ENCODE measurements at places on chromosomes 3 and 15.

- DNase-seq, result no peak
Measured at GRCh38 chr3:88211096-88211890, 61.5 kb downstream of the C3orf38 start.

- DNase-seq, result no peak
Measured at GRCh38 chr3:184733181-184733580, 21.3 kb upstream of the MAGEF1 start.

DNA sequence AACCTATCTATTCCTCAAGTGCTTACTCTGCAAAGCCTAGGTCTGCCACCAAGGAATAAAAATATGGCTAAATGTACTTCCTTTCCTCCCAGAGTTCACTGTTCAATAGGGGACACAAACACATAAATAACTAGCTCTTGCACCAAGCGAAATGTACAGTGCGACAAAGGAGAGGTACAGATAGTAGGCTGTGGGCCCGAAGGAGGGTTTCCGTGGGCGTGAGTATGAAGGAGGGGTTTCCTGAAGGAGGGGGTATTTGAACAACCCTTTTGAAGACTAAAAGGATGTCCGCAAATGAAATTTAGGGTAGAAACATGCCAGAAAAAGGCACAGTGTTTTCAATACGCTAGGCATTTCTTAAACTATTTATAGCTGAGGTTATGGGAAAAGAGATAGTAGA, 207.9 kb downstream of the LPP start:
- DNase-seq, result no peak

DNA sequence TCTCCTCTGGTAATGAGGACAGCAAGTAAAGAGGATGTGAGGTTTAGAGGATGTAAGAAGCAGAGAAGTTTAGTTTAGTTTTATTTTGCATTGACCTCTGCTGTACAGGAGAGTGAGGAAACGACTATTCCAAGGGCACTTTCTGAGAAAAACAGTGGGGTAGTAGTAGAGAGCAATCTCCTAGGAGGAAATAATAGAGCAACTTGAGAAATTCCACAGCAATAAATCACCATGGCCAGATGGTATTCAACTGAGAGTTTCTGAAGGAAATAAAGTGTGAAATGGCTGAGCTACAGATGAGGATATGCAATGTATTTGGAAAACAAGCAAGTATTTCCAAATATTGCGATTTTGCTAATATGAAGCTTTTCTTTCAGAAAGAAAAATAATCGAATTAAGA, 118.9 kb downstream of the DPH6 start:
- DNase-seq, result peak; percentile 89

DNA sequence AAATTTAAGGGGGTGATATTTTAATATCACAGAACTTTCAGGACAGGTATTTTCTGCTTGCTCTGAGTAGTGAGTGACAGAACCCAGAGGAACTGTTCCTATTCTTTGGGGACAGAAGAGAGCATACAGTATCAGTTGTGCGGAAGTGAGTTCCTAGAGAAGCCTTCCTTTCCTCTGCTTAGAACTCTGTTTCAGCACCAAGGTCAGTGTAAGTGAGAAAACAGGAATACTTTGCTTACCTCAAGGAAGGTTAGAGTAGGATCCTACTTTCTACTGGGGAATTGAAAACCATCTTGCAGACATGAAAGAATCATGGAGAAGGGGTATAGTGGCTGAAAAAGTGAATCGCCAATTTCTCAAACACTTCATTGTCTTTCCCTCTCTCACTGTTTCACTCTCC, 542.4 kb downstream of the SQOR start:
- DNase-seq, result no peak

DNA sequence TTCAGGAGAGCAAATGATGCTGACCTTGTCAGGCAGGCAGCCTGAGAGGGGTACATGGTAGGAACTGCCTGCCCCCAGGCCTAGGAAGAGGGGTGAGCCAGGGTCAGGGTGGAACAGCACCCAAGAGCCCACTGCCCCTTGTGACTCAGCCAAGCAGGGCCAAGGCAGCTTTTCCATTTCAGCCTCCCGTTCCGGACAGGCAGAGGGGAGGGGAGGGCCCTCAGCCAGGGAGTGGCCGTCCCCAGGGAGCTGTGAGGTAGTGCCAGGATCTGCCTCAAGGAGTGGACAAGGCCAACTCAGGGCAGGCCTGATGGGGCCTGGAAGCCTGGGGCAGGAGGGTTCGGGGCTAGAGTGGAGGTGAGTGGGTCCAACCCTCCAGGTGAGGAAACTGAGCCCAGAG, 5.1 kb upstream of the ANKRD63 start:
- no peak for DNase-seq

- DNase-seq, result no peak
Measured at GRCh38 chr3:115930168-115930567, 306.9 kb downstream of the GAP43 start.

- DNase-seq, result no peak
Measured at GRCh38 chr3:10762116-10762515, 53.9 kb upstream of the SLC6A11 start.

DNA sequence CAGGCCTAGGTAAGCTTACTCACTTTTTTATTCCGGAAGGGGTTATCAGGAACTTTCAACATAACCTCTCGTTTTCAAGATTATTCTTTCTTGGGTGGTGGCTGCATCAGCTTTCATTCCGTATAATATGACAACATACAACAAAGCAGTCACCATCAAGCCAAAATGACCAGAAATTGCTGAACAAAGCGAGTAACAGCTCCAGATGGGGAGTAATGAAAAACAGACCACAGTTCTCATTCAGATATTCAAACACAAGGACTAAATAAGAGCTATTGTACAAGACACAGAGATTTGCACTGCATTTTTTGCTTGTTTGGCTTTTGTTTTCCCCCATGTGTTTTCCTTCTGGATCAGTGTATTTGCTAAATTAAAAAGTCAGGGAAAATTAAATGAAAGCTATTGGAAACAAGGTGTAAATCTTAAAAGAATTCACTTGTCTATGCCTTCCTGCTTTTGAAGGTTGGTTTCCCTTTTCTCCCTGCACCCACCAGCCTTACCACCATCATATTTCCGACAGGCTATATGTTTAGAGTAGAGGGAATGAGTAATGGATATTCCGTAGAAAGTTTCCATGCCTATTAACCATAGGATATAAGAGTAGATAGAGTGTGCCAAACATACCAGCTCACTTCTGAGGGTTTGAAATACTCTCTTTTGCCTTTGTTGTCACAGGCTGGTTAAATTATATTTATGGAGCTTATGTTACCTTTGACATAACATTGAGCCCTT, 213.6 kb downstream of the RBMS3 start:
- DNase-seq, result peak; percentile 93

- no peak for DNase-seq
Measured at GRCh38 chr3:196629228-196629627, 10.3 kb upstream of the NRROS start.

DNA sequence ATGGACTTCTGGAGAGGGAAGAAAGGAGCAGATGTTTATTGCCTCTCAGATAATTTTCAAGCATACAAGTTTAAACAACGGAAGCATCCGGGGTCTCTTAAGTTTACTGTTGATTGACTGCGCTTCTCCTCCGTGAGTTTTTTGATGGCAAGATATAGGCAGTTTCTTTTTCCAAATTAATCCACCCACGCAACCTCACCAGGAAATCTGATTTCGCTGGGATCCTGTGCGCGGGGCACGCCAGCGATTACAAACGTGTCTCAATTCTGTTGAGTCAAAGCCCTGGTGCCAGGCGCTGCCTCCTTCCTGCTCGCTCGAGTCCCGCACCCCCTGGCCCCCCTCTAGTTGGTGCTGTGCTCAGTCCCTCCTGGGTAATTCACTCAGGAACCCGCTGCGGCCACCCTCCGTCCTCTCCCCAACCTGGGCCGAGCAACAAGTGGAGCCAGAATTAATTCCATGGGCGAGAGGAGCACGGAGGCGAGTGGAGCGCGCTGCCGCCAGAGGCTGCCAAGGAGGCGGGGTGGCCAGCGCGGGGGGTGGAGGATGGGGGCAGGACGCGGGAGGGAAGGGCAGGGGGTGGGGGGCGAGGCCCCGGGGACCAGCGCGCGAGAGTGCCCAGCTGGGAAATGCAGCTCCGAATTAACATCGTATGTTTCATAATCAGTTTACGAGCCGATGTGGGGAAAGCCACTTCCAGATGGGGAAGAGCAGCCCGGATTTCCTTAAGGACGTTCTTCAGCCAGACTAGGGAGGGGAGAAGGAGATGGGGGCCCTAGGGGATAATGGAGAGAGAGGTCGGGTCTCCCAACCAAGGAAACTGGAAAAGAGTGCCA, 6.0 kb downstream of the WNT5A start:
- peak; percentile 94 for DNase-seq

DNA sequence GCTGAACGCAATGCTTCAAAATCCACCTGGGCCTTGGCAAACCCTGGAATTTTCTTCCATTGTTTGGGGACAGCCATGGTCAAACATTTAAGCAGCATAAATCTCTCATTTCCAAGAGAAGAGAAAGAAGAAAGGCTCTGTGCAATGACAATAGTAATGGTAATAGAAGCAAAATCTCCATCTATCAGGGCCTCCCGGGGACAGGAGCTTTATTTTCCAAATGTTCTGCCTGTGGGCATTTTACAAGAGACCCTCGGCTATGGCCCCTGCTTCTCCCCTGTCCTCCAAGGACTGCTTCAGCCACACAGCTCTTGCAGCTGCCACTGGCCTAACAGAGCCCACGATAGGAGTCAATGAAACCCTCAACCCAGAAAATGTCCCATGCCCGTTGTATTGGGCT, 12.7 kb upstream of the FAM240A start:
- DNase-seq, result no peak

DNA sequence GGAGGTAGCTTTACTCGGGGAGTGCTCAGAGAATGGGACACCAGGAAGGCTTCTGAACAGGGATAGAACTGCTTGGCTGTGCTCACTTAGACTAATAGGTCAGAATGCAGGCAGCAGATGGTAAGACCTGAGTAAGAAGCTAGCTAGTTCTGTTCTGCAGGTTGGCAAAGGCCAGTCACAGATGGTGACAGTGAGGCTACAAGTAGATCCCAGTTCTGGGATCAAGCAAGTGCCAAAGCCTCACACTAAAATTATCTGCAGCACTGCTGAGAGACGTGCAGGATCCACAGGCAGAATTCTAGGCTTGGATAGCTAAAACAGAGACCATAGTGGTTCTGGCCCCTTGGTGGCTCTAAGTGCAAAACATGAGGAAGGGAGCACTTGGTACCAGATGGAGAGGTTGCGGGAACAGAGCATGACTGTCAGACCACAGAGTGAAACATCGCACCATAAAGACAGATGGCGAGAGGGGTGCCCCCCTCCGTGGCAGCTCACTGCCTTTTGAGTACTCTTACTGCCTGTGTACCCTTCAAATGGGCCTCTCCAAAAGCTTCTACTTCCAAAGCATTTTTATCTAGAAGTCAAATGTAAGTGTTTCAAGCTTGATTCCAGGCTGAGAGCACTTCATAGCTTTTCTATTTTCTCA, 3.6 kb upstream of the GLCE start:
- no peak for DNase-seq

- DNase-seq, result no peak
Measured at GRCh38 chr3:105594219-105594618, 227.5 kb downstream of the ALCAM start.

- peak; percentile 65 for DNase-seq
Measured at GRCh38 chr15:98734466-98735199, 86.3 kb downstream of the IGF1R start.

- no peak for DNase-seq
Measured at GRCh38 chr3:114272271-114272670, 21.6 kb upstream of the TIGIT start.

- DNase-seq, result no peak
Measured at GRCh38 chr3:42668413-42668760, 14.9 kb downstream of the ZBTB47 start.

GRCh38 chr3:23837691-23838090, 31.9 kb downstream of the UBE2E1 start:
- DNase-seq, result no peak

GRCh38 chr3:64651741-64652241, 36.0 kb downstream of the ADAMTS9 start:
- peak; percentile 80 for DNase-seq

DNA sequence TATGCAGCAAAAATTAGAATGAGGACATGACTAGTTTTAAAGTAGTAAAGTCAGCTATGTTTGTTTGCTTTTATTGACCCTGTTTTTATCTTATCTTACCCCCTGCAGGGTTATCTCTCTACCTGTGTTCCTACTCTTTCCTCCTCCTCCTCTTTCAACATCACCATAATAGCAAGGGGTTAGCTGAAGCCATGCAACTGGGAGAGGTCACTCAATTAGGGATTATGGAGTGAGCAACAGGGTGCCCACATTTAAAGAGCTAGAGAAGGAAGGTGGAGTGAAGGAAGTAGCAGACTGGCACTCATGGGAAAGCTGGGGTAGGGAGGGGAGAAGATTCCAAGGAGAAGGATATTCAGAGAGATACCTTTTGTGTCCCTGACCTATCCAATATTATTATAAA, 125.9 kb downstream of the LRTM1 start:
- DNase-seq, result no peak

DNA sequence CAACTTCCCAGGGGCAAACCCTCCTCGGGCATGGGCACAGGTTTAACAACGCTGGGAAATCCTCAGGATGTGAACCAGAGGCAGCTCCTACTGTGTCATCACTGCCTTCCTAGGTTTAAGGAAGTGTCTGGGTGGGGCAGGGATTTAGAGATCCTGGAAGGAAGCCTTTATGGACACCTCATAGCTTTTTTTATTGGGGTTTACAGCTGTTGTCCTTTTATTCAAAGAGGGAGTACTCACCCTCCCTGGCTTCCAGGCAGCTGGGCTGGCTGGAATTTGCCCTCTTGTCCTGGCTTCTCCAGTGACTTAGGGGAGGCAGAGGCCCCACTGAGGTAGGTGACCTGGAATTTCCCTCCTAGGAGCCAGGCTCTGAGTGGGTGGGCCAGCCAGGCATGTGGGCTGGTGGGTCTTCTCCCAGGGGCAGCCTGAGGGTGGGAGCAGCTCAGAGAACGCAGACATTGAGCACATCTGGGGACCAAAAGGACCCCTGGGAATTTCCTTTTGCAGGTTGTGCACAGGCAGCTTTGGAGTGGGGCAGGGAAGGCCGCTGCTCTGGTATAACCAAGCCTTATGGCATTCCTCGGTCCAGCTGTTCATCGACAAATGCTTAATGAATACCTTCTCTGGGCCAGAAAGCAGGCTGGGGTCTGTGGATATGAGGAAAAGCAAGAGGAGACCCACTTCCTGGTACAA, 13.5 kb upstream of the FAM3D start:
- no peak for DNase-seq

GRCh38 chr3:25532431-25533162, 104.5 kb downstream of the RARB start:
- DNase-seq, result no peak

GRCh38 chr3:40585381-40586016, 60.7 kb downstream of the ZNF621 start:
- DNase-seq, result no peak

GRCh38 chr15:74869372-74869725, 3.8 kb downstream of the SCAMP2 start:
- DNase-seq, result no peak

DNA sequence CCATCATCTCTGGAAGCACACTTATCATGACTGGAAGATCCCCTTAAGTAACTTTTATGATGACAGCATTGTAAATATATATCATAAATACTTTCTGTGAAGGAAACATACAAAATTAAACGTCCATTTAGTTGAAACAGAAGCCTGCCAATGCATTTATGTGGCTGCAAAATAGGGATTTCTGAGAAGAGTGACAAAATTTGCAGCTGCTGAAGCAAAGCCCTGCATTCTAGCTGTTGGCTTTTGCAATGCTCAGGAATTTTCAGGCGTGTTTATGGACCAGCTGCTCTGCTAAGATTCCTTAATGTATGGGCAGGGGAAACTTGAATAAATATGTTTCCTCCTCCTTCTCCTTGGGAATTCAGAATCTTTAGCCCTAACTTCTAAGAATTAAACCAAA, 137.3 kb downstream of the CACNA2D3 start:
- no peak for DNase-seq
